NCI-H226 (cell line): ENCODE measurements at places on chromosomes 5 and 9.

DNA sequence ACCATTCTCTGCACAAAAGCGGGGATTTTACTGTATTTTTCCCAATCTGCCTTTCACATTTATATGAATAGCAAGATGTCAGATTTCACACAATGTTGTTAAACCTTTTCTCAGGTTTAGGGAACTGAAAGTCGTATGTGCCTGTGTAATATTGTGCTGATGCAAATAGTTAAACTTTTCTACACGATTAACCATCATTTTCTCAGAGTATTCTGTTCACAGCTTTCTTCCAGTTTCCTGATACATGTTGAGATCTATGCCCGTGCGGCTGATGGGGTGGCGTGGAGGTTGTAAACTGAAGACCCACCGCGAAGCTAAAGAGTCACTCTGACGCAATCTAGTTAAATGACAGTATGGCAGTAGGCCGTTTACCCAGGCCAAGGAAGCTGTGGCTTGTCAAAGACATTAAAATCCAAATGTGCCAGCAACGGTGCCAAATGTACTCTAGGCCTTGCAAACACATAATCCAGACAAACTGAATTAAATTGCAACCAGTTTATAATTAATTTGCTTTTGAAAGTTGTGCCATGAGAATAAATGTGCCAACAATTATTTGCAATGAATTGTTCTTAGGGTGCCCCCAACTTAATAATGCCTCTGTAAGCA is 145.7 kb downstream of the EBF1 start:
- no peak for DNase-seq

- peak; percentile 84 for DNase-seq
Measured at GRCh38 chr5:28301712-28302111, 1263.3 kb upstream of the CDH9 start.

GRCh38 chr5:60698336-60698735 is 1.6 kb downstream of the DEPDC1B start:
- no peak for DNase-seq

DNA sequence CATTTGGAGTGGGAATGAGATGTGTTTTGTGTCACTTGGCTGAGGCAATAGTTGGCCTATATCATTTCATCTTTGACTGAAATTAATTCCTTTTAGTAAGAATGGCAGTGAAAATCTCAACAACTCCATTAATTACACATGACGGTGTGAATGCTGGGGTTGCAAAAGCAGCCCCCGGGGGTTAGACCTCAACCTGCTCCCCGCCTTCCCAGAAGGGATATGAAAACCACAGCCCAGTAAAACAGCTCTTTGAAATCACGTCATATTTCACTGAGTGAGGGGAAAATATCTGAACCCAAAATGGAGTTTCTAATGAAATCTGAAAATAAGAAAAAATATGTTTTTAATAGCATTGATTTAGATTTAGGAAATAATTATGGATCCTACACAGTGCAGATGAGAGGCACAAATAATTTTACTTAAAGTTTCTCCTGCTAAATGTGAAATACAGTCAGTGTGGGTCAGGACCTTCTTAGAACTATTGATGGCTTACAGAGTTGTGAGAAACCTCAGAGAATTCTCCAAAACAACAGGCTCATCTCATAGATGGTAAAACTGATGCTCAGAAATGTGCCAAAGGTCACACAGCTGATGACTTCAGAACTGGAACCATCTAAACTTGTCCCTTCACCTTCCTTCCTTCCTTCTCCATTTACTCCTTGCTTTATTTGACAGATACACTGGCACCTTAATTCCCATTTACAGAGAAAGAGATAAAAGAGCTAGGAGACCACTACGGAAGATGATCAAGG is 96.5 kb downstream of the SPOCK1 start:
- no peak for DNase-seq

DNA sequence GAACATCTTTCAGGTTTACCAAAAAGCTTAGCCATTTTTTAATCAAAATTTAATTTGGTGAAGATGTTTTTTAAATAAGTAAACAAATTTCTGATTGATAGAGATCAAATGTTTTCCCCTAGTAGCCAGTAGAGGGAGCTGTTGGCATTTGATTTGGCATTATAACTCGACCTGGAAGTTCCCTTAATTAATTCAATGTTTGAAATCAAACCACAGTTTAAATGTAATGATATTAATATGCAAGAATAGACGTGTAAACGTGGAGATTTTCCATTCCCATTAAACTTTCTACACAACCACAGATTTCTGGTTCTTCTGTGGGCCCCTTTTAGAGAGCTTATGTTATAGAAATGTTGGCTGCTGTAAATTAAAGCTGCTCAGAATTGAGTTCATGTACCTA is 148.1 kb upstream of the MPDZ start:
- no peak for DNase-seq

DNA sequence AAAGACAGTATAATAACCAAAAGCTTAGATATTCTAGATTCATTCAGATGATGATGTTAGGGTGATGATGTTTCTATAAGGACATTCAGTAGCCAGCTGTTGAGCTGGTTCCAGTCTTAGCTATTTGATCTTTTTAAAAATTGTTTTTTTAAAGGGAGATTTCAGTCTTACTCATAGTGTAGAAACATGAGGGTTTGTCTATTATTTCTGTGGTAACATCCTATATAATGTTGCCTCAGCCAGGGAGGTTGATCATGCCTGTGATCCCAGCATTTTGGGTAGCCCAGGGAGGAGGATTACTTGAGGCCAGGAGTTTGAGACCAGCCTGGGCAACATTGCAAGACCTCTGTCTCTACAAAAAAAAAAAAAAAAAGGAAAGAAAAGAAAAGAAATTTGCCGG is 167.8 kb downstream of the DOCK2 start:
- DNase-seq, result no peak

- no peak for DNase-seq
Measured at GRCh38 chr9:1941989-1942388, 73.2 kb upstream of the SMARCA2 start.

GRCh38 chr5:29005386-29005785 is 1967.0 kb upstream of the CDH9 start:
- peak; percentile 32 for DNase-seq

DNA sequence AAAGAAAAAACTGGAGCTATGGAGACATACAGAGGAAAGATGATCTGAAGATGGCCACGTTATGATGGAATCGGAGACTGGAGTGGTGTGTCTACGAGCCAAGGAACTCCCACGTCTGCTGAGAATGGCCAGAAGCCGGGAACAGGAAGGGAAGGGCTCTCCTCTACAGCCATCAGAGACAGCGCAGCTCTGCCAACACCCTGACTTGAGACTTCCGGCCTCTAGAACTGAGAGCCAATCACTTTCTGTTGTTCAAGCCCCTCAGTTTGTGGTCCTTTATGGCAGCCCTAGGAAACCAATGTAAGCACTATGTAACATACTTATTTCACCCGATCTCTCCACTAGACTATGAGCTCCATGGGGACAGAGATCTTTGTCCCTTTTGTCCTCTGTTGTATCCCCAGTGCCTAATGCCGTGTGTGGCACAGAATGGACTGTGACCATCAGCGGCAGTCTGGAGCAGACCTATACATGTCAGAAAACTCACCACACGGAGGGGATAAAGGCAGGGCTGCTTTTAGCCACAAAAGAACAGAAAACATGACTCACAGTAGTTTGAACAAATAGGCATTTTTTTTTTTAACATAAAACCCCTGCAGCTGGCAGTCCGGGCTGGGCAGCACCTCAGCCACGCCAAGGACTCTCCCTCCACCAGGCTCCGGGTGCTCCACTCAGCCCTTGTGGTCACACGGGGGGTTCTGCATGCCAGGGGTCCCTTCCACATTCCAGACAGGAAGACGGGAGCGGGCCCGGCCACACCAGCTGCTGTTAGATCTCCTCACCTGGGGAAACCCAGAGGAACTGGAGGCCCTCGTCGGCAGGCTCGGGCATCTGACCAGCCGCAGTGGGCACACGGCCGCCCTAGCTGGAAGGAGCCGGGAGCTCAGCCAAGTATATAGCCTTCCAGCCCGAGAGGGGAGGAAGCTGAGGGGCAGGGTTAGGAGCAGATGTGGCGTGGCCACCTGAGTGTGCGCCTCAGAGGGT is 16.1 kb upstream of the MXD3 start:
- DNase-seq, result no peak

DNA sequence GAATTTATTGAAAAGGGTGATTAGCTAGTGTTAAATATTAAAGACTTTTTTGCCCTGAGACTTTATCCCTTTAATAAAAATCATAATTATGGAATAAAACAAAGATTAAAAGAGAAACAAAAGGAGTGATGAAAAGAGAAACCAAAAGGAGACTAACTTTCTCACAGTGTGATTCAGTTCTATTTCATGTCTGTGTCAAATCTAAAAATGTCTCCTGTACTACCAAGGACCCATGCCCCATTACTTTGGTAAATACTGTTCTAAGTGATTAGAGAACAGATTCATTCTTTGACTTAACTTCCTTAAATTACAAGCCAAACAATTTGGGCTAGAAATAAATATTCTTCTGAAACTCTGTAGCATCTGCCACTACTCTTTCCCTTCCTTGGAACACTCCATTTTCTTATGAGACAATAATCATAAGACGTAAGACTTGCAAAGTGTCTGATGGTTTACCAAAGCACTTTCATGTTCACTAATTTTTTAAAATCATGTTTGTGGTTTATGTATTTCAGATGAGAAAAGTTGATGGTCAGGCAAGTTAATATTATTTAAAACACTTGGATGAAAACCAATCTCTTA is 319.0 kb downstream of the EBF1 start:
- DNase-seq, result no peak

GRCh38 chr5:128673411-128673957 is 135.4 kb upstream of the FBN2 start:
- no peak for DNase-seq

GRCh38 chr9:354453-354852 is 139.8 kb downstream of the DOCK8 start:
- DNase-seq, result no peak

GRCh38 chr5:107285772-107286171 is 385.0 kb downstream of the EFNA5 start:
- DNase-seq, result peak; percentile 39

- no peak for DNase-seq
Measured at GRCh38 chr5:10059556-10059955, 190.1 kb downstream of the ATPSCKMT start.

DNA sequence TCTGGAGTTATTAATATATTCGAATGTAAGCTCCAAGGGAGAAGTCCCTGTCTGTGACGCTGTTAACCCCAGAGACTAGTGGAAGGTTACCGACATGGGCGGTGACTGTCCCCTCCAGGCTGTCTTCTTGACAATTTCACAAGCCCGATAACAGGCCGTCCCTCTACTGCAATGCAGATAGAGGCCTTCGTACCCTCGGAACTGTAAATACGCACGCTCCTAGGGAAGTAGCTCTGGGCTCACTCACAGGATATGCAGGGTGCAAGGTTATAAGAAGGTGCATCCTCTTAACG is 680 bp upstream of the RFK start:
- DNase-seq, result no peak
